ENCODE measurements at places on chromosomes 6 and 20. TPM values are rescaled to one million over a fixed set of nuclear protein-coding genes. Genes with fewer than 3 reads are reported as not detected.

DNA sequence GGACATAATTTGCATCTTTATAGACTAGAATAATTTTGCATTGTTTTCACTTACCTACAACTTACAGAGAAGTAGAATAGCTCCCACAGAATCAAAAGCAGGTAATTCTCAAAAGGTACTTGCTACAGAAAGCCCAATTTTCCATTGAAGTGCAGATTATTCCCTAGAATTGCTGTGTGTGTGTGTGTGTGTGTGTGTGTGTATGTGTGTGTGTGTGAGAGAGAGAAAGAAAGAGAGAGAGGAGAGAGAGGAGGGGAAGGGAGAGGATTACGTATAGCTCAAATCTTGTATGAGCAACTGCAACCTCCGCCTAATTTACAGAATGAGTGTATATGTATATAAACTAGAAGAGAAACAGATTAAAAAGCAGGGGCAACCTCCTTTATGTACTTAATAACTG lies 68.0 kb downstream of the DOK5 start:
- DNase-seq = no peak

DNA sequence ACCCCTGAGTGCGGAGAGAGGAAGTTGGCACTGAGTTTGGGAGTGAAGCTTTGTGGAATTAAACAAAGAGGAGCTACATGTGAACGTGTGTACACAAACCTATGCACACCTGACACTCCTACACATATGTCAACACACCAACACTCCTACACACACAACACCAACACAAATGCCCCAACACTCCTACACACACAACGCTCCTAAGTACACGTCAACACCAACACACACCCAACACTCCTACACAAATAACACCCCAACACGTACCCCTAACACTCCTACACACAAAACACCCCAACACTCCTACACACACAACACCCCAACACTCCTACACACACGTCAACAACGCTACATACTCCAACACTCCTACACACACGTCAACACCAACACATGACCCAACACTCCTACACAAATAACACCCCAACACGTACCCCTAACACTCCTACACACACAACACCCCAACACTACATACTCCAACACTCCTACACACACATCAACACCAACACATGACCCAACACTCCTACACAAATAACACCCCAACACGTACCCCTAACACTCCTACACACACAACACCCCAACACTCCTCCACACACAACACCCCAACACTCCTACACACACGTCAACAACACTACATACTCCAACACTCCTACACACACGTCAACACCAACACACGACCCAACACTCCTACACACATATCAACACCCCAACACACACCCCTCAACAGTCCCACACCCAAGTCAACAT lies 40.1 kb upstream of the ZBP1 start:
- no peak for DNase-seq

DNA sequence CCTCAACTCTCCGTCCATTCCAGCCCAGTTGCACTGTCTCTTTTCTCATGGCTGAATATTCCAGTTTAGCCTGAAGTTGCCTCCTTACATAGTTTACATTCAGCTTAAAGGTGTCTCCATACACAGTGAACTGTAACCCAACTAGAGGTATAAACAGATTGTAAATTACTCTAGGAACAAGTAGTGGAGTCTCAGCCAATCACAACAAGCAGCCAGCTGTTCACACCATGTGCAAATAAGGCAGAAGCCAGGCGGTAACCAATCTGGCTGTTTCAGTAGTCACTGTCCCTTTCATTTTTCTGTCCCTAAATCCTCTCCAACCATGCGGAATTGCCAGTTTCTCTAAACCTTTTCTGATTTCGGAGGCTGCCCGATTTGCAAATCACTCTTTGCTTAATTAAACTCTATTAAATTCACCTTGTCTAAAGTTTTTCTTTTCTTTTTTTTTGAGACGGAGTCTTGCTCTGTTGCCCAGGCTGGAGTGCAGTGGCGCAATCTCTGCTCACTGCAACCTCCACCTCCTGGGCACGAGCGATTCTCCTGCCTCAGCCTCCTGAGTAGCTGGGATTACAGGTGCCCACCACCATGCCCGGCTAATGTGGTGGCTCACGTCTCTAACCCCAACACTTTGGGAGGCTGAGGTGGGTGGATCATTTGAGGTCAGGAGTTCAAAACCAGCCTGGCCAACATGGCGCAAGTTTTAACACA lies 37.6 kb upstream of the GFOD1 start:
- no peak for DNase-seq

DNA sequence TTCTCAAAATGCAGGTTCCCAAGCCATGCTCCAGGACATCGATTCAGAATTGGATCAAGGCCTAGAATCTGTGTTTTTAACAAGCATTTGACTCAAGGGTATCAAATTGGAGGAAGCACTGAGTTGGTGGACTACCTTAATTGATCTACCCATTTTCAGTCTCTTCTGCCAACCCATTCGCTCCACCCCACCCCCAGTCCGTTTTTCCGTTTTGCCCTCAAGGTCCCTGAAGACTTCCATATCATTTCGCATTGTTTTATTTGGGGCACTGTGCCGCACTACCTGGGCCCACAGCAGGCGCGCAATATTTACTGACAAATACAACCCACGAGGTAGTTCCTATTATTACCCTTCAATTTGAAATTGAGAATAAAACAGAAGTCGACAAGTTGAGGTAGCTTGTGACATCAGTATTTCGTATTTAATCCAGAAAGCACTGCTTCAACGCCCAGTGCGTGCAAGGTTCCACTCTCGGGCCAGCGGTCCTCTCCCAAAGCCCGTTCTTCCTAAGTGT lies 557 bp upstream of the DHX35 start:
- DNase-seq = no peak

DNA sequence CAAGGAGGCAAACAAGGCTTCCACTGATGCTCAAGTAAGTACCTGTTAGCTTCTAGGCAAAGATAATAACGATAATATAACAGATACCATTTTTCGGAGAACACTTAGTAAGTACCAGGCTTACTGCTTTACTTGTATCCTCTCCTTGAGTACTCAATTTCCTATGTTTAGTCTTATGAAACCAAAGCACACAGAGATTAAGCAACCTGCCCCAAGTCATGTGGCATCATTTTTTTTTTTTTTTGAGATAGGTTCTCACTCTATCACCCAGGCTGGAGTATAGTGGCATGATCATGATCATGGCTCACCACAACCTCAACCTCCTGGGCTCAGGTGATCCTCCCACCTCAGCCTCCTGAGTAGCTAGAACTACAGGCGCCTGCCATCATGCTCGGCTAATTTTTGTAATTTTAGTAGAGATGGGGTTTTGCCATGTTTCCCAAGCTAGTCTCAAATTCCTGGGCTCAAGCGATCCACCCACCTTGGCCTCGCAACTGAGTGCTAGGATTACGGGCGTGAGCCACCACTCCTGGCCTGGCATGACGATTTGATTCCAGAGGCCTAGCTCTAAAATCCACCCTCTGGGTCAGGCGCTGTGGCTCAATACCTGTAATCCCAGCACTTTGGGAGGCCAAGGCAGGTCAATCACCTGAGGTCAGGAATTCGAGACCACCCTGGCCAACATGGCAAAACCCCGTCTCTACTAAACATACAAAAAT lies 14.0 kb downstream of the SPAG4 start:
- no peak for DNase-seq

GRCh38 chr6:33433544-33434191 lies 13.8 kb downstream of the SYNGAP1 start:
- DNase-seq = no peak

DNA sequence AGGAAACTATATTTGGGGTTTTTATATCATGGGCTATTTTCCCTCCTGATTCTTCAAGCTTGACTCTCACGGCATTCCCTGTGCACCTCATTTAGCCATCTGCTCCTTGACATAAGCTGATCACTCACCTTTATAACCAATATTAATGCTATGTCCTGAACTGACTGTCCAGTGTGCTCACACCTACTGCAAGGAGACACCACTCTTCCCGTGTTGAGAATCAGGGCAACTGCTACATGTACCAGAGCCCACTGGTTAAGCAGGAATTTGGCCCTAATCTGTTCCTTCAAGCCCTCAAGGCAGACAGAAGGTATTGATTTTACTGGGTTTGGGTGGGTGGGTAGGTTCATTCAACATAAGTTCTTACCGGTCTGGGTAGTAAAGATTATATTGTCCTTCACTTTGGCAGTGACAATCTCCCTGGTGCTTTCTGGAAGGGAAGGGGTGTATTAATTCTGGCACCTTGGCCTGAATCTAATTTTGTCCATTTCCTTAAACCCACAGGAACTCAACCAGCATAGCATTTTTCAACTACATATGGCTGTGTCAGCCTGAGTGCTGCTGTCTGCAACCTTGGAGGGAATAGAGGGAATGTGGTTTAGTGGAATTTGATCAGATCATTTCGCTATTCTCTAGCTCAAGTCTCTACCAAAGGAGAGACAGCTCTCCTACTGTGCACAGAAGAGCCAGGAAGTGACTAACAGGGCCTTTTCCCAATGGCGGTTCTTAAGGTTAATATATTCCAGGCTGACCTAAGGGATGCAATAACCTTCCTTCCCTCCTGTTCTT lies 293.2 kb downstream of the BTBD9 start:
- no peak for DNase-seq

GRCh38 chr6:39048481-39049399 lies at the start of gene GLP1R:
Gene GLP1R, plus strand, starts transcription at chr6:39048781. Its CDS starts 60 bp downstream, at chr6:39048841.
- DNase-seq = no peak

GRCh38 chr6:114008331-114008730 lies 37.4 kb upstream of the HDAC2 start:
- no peak for DNase-seq

GRCh38 chr6:44193307-44193910 lies 23.3 kb upstream of the MYMX start:
- DNase-seq = no peak

GRCh38 chr6:3019065-3019464 lies 19.4 kb downstream of the NQO2 start:
- DNase-seq = no peak

GRCh38 chr6:150191809-150192208 lies 49.0 kb downstream of the PPP1R14C start:
- DNase-seq = no peak

DNA sequence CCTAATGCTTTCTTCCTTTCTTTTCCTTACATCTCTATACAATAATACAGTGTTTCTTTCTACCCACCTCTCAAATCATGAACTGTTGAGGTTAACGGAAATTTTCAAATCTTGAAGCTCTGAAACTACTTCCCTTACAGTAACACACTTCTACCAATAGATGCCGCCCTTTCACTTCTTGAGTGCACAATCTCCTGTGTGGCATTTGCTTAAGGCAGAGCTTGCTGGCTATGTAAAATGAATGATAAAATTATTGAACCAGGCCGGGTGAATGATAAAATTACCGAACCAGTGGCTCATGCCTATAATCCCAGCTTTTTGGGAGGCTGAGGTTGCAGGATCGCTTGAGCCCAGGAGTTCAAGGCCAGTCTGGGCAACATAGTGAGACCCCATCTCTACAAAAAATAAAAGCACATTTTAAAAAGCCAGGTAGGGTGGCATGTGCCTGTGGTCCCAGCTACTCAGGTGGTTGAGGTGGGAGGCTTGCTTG lies 56.8 kb downstream of the KCNS1 start:
- DNase-seq = no peak

- DNase-seq = no peak
Measured at GRCh38 chr20:51350941-51351631, 191.4 kb downstream of the NFATC2 start.

DNA sequence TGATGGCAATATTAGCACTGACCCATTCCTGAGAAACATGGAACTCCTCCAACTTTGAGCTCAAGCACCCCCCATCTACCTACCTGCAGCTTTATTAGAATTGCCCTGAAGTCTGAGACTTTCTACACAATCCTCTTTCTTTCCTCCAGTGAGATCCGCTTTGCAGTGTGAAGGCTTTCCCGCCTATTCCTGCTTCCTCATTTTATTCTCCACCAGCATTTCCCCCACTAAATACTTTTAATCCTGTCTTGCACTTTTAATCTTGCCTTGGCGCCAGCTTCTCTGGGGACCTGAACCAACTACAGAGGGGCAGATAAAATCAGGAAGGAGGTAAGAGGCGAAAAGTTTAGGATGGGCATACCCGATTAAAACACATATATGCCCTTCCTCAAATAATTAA lies 178.1 kb upstream of the PRDM1 start:
- DNase-seq = no peak

DNA sequence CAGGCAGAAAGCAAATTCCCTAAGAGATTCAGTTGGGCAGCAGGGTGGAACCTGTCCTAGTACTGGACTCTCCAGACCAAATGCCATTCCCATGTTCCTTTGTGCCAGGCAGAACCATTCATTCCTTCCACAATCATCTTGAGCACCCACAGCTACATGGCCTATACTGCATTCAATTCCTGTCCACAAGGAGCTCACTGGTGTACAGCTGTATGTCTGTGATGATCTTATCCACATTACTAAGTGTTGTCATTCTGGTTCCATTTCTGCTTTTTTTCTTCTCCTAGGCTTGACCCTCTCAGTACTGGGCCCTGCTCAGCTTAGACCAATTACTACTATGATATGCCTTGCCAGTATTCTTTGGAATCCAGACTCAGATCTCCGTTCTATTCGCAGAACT lies 27.5 kb downstream of the MAN1A1 start:
- DNase-seq = no peak

DNA sequence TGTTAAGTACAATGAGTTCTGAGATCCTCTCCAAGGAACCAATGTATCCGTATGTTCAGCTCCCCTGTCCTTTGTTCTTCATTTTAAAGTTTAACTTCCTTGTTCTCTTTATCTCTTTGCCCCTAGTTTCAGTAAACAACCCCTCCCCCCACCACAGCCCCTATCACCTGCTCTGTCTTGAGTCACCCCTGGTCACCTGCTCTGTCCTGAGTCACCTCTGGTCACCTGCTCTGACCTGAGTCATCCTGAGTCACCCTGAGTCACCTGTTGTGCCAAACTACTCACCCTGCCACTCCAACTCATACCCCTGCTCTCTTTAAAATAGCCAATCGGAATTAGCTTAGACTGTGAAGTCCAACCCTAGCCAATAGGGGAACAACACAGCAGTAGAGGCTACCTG lies 288.7 kb upstream of the CDYL start:
- no peak for DNase-seq

The LGSN gene
- polyA plus RNA-seq = not detected

The RSPO3 gene
- 1.3 TPM for polyA plus RNA-seq

The TAGAP gene
- 0.63 TPM for polyA plus RNA-seq

The MUC22 gene
- 0.14 TPM for polyA plus RNA-seq

The PERP gene
- 35.9 TPM for polyA plus RNA-seq

The EPPIN gene
- polyA plus RNA-seq = not detected

The TGM3 gene
- 0.05 TPM for polyA plus RNA-seq

The AKAP7 gene
- polyA plus RNA-seq = 9.3 TPM

The SYNJ2 gene
- 9.5 TPM for polyA plus RNA-seq

The HS3ST5 gene
- not detected for polyA plus RNA-seq

The MPC1 gene
- 760 TPM for polyA plus RNA-seq

The FERMT1 gene
- polyA plus RNA-seq = 0.54 TPM

The ME1 gene
- polyA plus RNA-seq = 33.2 TPM

The IL17F gene
- not detected for polyA plus RNA-seq

The SLC22A2 gene
- 0.05 TPM for polyA plus RNA-seq
